Spleen (tissue), 13 donors: ENCODE measurements at places on chromosomes 13 and 19. TPM values are rescaled to one million over a fixed set of nuclear protein-coding genes. Genes with fewer than 3 reads are reported as not detected.

Gene HSH2D
- total RNA-seq = 44.0 TPM

Gene CHAF1A
- 10.6 TPM for total RNA-seq

Gene MAP4K1
- total RNA-seq = 71.7 TPM

Gene EXOC3L2
- 16.4 TPM for total RNA-seq

Gene THSD1
- total RNA-seq = 10.6 TPM

Gene CEACAM4
- 28.4 TPM for total RNA-seq

Gene TSKS
- total RNA-seq = 0.92 TPM

Gene EFNA2
- total RNA-seq = not detected

Gene ZNF823
- 2.9 TPM for total RNA-seq

Gene LHB
- total RNA-seq = not detected

Gene DPF1
- total RNA-seq = not detected

Gene LILRA5
- 43.3 TPM for total RNA-seq

GRCh38 chr13:38180126-38180525 lies 169.5 kb upstream of the UFM1 start:
- DNase-seq = no peak

DNA sequence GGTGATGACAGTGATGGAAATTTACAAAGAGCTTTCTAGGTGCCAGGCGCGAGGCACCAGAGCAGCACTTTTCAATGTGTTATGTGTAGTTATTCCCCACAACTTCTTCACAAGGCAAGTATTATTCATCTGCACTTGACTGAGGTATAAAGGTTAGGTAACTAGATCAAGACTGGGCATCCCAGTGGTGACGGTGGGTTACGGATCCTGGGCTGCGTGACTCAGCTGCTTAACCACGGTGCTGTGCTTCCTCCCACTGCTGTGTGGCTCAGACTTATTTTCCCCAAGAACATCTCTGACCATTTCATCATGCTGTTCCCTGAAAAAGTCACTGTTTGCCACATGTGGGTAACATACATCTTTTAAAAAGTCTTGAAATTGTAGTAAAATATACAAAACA lies 19.3 kb downstream of the EDDM13 start:
- DNase-seq = no peak

DNA sequence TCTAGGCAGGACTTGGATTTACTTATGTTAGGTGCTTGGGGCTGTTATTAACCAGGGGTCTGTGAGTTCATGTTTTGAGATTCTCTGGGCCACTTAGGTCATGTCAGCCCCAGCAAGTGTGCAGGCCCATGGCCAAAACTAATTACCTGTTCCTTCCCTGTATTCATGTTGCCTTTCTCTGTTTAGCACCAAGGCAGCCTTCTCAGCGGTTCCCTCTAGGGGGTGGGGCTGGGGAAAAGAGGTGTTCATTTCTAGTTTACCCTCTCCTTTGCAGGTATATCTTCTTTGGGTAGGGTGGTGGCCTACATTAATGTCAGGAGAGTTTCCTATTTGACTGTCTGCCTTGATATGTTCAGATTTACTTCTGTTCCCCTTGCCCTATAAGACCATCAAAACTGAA lies 61.7 kb downstream of the PDS5B start:
- no peak for DNase-seq

DNA sequence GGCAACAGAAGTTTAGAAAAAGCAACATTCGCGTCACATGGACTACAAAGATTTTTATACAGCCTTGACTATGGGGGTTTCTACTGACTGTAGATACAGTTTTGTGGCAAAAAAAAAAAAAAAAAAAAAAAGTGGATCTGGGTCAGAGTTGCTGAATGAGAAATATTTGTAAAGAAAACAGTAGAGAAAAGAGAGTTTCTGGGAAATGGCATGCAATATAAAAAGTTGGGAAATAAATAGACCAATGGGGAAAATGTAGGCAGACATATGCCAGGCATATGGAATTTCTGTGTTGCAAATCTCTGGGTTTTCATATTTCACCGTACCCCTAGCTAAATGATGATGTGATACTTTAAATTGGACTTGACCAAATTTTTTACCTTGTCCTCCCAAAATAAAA lies 315.3 kb downstream of the EFNB2 start:
- no peak for DNase-seq

DNA sequence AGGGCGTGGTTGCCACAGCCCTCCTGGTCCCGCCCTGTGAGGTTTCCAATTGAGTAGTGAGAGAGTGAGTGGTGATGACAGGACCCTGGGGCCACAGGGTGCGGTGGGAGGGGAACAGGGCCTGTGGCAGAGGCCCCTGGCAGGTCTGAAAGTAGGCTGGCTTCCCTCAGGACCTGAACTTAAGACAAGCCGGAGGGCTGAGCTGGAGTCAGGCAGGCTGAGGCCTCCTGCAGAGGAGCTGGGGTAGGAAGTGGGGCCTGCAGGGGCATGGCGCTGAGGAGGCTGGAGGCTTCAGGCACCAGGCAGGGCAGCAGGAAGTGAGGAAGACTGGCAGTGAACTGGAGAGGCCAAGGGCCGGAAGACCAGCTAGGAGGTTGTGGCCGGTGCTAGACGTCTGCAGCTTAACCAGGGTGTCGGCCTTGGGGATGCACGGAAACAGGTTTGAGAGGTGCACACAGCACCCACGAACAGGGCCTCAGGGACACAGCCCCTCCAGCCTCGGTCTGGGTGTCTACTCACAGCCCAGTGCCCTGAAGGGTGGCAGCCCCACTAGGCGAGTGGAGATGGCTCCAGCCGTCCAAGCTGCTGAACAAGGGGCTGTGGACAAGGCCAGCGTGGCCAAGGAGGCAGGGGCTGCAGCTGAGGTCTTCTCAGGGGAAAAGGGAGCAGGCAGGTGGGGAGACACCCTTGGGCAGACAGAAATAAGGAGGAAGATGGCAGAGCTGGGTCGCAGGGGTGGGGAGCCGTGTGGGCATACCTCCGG lies 17.8 kb downstream of the POP4 start:
- peak; percentile 79 for DNase-seq

DNA sequence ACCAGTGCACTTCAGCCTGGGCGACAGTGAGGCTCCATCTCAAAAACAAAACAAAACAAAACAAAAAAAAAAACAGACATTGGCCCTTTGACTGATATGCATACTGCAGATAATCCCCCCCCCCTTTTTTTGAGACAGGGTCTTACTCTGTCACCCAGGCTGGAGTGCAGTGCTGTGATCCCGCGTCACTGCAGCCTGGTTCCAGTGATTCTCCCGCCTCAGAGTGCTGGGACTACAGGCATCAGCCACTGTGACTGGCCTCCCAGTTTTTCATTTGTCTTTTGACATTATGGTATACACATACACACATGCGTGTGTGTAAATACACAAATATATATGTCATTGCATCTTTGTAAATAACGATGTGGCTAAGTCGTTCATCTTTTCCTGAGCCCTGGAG lies 61.8 kb downstream of the ATP11A start:
- peak; percentile 12 for DNase-seq

DNA sequence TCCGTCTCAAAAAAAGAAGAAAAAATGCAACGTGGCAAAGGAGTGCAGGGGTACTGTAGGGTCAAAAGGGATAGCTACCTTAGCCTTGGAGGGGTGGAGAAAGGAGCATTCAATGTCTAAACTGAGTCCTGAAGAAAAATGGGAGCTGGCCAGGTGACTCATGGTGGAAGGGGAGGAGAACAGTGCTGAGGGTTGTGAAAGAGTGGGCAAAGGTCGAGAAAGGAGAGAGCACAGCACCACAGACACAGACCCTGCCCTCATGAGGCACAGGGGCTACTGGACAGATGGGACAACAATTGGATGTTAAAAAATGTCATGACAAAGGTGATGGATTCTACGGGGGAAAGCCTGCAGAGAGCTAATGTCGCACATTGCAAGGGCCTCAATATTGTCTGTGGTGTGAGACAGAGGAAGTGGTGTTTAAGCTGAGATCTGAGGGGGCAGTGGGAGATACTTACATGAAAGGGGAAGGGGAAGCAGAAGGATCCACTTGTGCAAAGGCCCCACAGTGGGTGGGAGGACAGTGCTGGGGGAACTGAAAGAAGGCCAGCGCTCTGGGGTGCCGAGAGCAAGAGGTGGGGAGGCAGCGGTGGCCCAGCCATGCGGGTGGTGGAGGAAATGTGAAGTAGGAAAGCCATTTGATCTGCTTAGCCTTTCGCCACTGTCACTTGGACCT lies 42.9 kb upstream of the URAD start:
- peak; percentile 84 for DNase-seq

DNA sequence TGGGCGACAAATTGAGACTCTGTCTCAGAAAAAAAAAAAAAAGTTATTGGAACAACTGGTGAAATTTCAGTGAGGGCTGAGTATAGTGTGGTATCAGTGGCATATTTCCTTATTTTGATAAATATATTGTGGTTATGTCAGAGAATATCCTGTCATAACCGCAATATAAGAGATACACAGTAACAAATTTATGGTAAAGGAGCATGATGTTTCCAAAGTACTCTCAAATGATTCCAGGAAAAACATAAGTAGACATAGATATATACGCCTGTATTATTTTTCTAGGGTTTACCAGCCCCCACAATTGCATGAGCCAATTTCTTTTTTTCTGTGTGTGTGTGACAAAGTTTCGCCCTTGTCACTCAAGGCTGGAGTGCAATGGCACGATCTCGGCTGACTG lies 5.7 kb upstream of the C5AR1 start:
- DNase-seq = no peak

GRCh38 chr19:17629760-17630159 lies 58.4 kb downstream of the UNC13A start:
- DNase-seq = no peak

DNA sequence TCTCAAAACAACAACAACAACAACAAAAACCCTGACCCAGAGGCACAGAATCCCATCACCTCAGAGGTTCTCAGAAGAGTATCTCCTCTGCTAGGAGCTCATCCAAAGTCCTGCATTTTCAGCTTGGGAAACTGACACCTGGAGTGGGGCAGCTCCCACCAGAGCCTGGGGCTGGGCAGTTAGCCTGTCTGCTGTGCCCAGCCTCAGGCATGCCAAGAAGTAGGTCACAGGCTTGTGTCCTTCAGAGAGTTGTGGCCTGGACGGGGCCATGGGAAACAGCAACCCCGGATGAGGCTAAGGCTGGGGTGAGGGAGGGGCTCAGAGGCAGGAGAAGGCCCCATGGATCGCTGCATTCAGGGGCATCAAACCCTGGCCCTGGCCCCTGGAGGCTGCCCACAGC lies 2.1 kb downstream of the NDUFS7 start:
- no peak for DNase-seq

DNA sequence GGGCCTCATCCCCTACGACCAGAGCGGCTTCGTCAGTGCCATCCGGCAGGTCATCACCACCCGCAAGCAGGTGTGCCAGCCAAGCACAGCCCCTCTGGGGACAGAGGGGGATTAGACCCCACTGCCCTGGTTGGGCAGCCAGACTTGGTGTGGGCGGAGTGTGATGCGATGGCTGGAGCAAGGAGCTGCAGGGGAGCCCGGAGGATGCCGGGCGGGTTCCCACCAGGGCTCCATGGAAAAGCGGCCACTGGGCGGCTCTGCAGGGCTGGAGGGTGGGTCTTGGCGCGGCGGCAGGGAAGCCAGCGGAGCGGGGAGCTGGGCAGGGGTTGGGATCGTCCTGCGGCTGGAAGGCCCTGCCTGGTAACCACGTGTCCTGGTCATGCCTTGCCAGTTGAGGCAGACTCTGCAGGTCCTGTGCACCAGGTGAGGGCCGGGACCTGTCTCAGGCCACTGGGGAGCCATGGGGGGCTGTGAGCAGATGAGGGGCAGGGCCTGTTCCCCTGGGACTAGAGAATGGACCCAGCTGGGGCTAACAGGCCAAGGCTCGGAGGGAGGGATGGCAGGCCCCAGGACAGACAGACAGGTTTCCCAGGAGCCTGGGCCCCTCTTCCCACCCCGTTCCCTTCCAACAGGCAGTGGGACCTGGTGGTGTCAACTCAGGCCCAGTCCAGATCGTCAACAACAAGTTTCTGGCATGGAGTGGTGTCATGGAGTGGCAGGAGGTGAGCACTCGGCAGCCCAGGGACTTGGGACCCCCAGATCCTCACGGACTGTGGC lies 6.3 kb downstream of the PTOV1 start:
- DNase-seq = no peak

- no peak for DNase-seq
Observed at GRCh38 chr13:43301346-43301969, 278.1 kb downstream of the DNAJC15 start.

DNA sequence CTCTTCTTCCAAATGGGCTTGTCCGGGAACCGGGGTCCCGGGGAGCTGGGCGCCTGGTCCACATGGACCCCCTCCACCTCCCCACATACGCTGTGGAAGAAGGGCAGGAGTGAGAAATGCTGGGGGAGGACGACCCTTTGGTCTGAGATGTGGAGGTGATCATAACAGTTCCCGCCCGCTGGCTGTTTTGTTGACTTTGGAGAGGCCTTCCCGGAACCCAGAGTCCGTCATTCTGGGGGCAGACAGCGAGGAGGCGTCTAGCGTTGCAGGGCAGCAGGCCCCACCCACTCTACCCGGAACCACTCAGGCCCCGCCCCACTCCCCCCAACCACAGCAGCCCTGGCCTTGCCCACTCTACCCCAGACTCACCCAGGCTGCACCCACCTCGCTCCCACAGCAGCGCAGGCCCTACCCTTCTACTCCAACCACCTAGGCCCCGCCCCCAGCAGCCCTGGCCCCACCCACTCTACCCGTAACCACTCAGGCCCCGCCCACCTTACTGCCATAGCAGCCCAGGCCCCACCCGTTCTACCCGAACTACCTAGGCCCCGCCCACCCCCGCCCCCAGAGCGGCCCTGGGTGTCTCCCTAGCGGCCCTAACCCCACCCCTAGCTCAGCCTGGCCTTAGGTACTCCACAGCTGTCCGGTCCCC lies 7.1 kb downstream of the GPR108 start:
- DNase-seq = no peak
